ENCODE measurements at places on chromosomes 1 and 21. TPM values are rescaled to one million over a fixed set of nuclear protein-coding genes. Genes with fewer than 3 reads are reported as not detected.
A peak's percentile ranks its signal among the peaks of the same experiment; 100 is the strongest.

Gene NENF
- 74.4 TPM for total RNA-seq

DNA sequence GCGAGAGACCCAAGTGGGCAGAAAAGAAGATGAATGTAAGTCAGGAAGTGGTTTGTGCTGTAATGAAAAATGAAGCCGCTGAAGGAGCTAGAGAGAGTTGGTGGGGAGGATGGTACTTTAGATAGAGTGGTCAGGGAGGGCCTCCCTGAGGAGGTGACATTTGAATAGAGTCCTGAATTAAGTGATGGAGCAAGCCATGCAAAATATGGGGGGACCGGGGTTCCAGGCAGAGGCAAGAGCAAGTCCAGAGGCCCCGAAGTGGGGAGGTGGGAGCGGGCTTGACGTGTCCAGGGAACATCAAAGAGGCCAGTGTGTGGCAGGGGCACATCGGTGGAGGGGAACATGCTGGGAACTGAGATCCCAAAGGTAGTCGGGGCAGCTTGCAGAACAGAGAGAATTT, 43.1 kb downstream of the OPRD1 start:
- ATAC-seq: no peak

DNA sequence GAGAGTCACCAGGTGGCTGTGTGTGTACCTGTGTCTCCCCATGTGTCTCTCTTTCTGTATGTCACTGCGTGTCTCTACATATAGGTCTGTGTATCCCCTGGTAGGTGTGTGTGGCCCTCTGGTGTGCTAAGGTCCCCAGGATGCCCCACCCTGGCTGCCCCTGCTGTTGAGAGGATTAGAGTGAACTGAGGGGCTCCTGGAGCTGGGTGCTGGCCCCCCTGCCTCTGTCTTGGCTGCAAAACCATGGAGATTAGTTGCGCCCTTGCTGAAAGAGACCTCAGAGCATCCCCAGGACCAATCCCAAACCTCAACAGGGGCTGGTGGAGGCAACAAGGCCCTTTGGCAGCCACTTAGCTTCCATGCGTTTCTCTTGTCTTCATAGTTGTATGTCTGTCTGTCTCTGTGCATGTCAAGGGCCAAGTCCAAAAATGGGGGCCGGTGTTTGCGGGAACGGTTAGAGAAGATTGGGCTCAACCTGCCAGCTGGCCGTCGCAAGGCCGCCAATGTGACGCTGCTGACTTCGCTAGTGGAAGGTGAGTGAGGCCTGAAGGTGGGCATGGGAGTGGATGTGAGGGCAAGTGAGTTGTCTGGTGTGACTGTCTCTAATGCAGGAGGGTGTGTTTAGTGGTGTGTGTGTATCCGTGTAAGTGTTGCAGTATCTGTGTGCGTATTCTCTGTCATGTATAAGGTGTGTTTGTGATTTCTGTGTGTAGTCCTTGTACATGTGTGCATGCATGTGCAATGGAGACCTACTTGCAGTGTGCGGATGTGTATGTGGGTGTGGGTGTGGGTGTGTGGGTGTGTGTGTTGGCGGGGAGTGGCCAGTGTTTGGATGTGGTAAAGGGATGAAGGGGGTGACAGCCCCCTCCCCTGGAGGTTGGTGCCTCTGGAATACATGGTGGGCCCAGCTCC, 16.7 kb downstream of the TFAP2E start:
- no peak for ATAC-seq

DNA sequence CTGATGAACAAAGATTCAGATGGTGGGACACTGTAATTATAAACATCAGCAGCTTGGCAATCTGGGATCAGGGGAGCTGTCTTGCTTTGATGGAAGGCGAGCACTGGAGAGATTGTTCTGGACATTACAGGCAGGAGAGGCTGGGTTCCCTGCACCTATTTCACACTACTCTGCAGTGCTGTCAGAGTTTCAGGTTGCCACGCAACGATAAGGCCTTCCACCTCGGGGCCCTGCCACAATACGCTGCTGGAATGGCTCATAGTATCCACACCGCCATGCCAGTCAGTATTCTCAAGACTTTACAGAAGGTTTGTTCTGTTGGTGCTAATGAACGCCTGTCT, 96.8 kb downstream of the GLIS1 start:
- ATAC-seq: no peak

Gene ANGPTL3
- total RNA-seq: not detected

- ATAC-seq: no peak
Measured at GRCh38 chr1:89771991-89772560, 48.8 kb upstream of the LRRC8D start.

DNA sequence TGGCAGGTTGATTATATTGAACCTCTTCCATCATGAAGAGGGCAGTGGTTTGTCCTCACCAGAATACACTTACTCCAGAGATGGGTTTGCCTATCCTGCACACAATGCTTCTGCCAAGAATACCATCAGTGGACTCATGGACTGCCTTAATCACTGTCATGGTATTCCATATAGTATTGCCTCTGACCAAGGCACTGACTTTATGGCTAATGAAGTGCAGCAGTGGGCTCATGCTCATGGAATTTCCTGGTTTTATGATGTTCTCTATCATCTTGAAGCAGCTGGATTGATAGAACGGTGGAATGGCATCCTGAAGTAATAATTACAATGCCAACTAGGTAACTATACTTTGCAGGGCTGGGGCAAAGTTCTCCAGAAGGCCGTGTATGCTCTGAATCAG, 16.6 kb upstream of the GBP6 start:
- ATAC-seq: no peak

DNA sequence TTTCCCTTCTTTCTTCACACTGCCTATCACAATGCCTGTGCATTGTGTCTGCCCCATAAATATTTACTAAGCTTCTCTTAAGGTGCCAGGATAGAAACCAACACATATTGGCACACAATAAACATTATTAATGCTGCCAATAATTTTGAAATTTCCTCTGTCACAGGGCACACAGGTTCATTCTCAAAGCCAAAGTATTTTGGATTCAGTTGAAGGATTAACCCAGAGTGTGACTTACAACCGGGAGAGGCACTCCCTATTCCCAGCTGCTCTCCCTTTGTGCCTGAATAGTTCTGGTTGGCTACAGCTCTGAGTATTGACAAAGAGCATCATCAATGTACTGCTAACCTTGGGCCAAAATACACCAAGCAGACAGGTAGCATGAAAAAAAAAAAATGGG, 46.6 kb upstream of the ATP1A1 start:
- ATAC-seq: no peak

Gene INSRR
- not detected for total RNA-seq

DNA sequence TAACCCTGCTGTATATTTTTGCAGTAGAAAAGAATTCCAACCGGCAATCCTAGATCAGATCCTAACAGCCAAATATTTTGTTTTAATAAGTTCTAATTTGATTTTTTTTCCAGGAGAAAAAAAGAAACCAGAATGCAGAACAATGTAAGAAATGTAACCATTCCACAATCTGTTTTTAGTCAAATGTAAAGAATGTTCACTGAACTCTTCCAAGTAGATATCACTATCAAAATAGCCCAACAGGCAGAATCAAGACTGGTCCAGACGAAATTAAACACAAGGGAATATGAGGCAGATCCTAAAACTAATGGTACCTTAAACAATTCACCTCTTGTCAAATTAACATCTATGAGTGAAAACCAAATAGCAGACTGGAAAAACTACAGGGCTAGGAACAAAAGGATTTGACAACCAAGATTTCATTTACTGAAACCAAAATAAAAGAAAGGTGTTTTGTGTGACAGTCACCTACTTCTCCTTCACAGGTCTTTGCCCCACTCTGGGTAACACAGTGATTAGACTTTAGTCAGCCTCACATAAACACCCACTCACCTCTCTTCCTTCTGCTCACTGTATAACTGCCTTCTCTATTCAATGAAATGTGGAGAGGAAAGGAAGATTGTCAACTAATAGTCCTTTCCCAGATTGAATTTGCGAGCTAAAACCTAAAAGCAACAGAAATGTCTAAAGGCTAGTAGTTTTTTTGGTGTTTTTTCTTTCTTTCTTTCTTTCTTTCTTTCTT, 137.9 kb downstream of the FAF1 start:
- ATAC-seq: no peak

Gene ADAMTS1
- total RNA-seq: 144 TPM

- no peak for ATAC-seq
Measured at GRCh38 chr1:62024690-62025089, 170.0 kb upstream of the L1TD1 start.

DNA sequence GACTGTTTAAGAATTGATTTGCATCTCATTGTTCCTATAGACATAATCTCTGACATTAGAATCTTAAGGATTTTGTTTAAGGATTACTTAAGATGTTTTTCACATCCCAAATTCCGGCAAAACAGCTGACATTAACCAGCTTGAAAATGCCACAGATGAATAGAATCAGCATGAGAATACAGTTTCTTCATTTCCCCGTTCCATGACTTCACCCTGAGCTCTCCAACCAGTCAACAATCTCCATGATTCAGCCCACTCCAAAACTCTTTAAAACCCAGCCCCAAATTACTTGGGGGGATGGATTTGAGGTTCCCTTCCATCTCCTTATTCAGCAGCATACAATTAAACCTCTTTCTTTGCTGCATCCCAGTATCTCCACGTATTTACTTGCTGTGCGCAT, 201.0 kb downstream of the LYPLAL1 start:
- no peak for ATAC-seq

DNA sequence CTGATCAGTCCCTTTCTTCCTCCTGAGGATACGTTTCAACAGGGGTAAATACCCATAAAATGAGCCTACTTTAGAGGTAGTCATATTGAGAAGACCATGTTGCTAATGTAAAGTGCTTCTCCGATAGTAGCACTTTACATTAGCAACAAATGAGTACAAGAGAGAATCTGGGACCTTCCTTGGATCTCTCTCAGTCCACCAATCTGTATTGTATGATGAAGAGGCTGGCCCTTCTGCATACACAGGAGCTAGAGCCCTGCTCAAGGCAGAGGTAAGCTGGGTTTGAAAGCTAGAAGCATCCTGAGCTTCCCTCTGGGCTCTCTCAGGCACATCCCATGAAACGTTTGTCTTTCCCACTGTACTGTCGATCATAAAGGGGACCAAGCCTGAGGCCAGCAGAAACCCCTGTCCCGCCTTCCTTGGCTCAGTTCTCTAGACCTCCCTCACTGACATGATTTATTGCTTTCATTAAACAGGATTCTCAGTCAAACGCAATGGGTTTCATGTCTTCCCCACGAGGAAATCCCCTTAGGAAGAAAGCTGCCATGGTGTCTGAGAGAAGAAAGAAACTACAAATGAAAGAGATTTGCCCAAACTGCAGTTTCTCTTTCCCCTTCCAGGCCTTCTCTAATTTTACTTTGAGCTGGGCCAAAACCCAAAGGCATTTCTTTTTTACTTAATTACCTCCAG, 62.8 kb upstream of the BCAR3 start:
- ATAC-seq: no peak

DNA sequence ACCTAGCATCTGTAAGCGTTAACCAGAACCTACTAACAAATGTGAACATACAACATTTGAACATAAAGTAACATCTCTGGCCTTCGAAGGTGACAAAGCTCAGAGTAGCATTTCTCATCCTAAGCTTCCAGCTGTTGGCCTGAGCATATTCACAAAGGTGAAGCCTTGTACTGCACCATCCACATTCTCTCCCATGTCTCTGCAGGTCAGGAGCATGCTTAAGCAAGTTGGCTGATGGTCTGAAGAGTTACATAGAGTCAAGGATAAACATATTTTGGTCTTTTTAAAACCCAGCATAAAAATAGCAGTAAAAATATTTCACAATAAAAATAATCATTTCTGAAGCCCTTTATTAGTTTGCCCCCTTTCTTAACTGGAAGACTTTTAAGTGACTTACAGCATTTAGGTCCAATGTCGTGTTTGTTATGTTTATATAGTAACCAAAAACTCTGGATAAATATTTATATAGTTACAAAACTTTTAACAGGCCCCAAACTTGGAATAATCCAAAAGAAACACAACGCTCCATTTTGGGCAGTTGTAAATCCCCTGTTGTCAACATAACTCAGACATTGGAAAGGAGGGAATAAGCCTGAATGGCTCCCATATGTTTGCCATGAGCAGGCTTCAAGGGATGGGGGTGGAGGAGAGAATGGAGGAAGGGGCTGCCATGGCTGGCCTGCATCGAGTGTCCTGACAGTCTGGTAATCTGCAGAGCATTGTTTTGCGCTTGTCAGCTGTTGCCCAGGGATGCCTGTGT, 42.8 kb upstream of the ENAH start:
- ATAC-seq: no peak

Gene HIVEP3
- total RNA-seq: 1.9 TPM

Gene ASTN1
- 2.2 TPM for total RNA-seq

Gene NFASC
- total RNA-seq: 57.6 TPM

Gene CD1E
- not detected for total RNA-seq

Gene FAM151A
- total RNA-seq: not detected

DNA sequence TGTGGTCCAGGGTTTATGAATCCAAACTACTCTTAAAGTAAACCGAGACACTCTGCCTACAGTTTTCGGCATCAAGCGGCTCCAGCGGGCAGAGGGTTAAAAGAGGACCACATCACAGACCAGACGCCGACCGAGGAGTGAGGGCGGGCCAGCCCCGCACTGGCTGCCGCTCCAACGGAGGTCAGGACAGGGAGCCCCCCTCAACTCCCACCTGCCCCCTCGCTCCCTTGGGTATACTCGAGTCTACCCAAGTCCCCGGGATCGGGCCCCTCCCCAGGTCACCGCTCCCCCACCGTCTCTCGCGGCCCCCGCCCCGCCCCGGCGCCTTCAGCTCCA, 312 bp downstream of the ARNT start:
- peak; percentile 58 for ATAC-seq

DNA sequence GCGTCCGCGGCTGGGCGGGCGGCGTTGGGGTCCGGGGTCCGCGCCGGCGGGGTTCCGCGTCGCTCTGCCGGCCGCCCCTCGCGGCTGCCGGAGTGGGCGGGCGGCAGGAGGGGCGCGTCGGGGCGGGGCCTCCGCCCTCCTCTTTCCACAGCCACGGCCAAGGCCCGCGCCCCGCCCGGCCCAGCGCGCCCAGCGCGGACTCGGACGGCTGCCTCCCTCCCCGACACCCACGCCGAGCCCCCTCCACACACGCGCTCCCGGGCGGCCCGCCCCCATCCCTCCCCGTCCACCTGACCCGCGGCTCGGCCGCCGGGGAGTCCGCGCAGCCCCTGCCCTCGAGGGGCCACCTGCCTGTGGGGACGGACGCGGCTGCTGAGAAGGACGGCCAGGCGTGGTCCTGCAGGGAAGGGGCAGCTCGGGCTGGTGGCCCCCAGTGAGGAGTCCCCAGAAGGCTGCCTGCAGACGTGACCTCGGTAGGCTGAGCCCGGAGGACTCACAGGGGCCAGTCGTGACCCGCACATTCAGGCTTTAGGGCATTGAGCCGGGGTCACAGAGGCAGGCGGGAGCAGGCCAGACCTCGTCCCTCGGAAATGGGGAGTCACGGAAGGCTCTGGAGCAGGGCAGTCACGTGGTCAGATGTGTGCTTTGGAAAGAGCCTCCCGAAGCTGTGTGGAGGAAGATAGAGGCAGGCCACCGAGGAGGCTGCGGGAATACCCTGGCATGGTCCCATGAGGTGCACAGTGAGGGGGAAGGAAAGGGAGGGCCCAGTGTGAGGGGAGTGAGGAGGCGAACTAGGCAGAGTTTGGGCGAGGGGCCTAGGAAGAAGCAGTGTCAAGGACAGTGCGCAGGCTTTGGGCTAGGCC, at the start of gene COL8A2:
TSS of gene COL8A2 (minus strand) at position 94 of the 863 bp plus-strand sequence. CDS start 24,980 bp downstream, outside the sequence.
- peak; percentile 88 for ATAC-seq

Gene BSND
- total RNA-seq: not detected
